ENCODE measurements at places on chromosomes 7 and 10.

DNA sequence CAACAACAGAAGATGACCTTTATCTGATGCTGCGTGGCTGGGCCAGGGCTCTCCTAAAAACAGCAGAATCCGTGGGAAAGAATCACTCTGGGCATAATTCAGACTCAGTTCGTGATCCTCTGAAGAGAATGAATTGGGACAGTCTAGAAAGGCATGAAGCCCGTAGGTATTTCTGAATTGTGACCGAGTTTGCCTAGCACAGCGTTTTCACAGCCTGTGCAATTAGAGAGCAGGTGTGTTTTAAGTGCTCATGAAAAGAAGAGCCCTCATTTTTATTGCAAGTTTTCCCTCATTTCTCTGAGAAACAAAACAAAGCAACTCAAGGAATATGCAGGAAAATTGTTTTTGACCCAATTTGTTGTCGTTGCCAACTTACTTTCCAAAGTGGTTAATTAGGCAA, 366.2 kb downstream of the WDR11 start:
- no peak for DNase-seq

DNA sequence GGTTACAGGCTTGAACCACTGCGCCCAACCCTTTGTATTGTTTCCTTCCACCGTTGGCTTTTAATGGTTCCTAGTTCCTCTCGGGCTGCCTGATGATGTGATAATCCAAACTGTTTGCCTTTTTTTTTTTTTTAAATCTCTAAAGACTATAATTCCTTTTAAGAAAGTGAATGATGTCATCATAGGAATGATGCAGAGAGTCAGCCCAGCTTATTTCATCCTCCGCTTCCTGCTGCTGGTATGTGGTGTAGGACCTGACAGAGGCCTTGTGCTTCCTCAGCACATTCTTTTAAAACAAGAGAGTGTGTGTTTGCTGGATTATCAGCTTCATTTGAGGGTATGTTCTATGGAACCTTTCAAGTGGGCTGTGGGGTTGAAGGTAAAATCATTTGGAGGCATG, 241.4 kb downstream of the LRMDA start:
- no peak for DNase-seq

- no peak for DNase-seq
Measured at GRCh38 chr10:107417446-107417845, 252.9 kb upstream of the SORCS1 start.

- DNase-seq = no peak
Measured at GRCh38 chr10:97034958-97035769, 150.6 kb downstream of the SLIT1 start.

DNA sequence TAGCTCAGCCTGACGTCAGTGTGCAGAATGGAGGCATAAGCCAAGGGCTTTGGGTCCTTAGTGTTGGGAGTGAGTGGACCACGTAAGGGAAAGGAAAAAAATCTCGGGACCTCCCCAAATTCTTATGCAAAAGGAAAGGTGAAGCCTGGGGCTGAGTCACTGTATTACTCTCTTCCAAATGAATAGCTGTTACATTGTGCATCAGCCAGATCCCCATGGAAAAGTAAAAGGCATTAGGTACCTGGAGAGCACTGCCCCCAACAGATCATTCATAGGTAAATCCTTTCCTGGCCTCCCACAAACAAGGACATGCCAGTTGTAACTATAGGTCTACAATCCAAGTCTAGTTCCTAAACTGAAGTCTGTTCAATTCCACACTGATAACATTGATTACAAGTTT, 170.5 kb downstream of the C1GALT1 start:
- peak; percentile 75 for DNase-seq

DNA sequence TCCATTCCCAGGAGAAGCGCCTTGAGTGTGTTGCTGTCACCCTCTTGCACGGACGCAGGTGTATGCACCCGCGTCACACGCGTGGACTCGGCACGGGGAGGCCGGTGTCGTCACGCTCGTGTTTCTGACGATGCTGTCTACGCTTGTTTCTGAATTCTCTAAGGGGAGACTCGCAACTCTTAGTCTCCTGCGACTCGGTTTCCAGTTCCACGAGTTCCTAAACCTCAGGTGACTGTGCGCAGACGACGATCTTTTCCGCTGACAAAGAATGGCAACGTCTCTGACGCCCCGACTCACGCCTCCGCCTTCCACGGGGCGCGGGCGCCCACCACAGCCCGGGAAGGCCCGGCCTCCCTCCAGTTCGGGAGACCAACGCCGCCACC, 579 bp downstream of the IDI1 start:
- DNase-seq = no peak

GRCh38 chr10:4677296-4678021, 148.5 kb upstream of the AKR1E2 start:
- no peak for DNase-seq

DNA sequence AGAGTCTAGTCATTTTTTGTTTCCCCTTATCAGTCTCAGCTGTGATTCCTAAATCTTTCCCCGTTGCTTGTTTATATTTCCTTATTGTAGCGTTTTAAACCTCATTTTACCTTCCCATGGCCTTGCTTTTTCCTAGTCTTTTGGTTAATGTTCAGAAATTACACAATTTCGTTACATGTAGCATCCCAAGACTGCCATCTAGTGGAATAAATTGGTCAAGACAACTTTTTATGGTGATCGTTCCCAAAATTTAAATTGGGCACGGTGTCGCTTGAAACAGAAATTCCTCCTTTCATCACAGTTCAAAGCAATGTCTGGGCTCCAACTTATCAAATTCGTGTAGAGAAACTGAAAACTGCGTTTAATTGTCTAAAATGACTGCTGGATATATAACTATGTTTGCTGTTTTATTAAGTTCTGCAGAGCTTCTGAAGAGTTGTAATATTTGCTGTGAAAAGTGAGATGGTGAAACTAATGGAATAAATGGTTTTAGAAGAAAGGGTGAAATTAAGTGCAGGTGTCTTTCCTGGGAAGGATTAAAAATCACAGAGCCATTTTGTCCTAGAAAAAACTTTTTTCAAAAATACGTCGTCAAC, 370.2 kb downstream of the PHF14 start:
- DNase-seq = no peak

DNA sequence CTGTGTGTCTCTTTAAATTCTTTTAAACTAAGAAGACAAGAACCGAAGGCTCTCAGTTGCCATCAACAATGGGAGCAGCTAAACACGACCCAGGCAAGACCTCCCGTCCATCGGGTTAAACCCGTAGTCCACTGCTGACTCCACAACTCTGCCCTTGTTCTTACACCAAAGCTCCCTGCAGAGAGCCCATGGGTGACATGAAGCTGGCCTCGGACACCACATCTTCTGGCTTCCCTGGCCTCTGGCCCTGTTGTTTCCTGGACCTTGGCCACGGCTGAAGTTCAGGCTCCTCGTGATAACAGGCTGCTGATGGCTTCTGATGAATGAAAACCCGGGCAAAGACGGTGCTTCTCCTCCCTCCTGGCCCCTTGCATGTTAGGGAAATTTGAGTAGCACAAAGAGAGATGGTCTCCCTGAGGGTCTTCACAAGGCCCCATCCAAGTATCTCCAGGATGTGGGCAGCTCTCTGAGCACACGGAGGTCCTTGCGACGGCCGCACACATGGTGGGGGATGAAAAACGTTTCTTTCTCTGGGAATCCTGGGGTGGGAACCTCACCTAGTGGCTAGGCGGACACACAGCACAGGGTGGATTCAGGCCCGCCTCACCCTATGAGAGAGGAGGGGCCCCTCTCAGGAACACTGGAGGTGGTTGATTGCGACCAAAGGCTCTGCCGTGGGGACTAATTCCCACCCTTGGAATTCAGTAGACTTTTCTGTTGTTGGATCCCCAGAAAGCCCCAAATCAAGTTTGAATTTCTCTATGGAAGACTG, 271.1 kb downstream of the ADARB2 start:
- DNase-seq = no peak

DNA sequence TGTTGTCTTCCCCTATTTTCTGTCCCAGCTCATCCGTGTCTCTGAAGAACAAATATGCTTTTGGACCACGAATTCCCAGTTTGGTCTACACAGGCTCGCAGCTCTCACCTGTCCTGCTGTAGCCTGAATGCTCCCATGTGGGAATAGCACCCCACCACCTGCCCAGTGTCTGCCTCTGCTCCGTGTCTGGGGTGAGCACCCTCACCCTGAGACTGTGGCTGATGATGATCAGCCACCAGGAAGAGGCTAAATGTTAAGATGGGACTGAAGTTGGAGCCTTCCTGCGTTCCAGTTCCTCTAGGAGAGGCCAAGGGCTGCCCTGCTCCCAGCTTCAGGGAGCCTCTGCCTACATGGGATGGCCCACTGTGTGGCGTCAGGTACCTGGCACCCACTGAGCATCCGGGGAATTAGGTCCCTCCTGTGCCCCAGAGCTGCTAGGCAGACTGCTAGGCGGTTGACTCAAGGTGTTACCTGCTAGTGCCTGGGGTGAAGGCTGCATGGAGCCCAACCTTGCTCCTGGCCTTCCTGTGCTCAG, 3.7 kb downstream of the PGAM2 start:
- no peak for DNase-seq

DNA sequence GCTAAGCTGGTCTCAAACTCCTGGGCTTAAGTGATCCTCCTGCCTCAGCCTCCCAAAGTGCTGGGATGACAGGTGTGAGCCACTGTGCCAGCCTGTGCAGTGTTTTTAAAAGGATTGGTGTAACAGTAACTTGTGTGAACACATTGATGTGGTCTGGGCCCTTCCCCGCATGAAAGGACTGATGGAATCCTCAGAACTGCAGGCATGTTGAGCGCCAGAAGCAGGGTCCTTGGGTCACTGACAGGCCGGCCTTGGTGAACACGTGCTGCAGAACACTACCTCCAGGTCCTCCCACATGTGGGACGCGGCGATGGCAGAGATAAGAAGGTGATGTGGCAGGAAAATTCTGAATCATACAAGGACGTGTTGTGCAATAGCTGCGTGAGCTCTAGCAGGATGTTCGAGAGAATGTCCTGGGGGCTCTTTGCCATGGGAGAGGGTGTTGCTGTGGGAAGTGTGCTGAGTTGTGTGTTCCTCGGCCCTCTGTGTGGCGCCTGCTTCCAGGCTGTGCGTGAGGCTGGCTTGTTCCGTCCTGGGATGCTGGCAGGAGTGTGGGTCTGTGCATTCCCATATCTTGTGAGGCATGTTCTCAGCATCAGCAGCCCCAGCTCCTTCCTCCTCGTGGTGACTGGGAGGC, 68.2 kb downstream of the DNAJB6 start:
- no peak for DNase-seq

DNA sequence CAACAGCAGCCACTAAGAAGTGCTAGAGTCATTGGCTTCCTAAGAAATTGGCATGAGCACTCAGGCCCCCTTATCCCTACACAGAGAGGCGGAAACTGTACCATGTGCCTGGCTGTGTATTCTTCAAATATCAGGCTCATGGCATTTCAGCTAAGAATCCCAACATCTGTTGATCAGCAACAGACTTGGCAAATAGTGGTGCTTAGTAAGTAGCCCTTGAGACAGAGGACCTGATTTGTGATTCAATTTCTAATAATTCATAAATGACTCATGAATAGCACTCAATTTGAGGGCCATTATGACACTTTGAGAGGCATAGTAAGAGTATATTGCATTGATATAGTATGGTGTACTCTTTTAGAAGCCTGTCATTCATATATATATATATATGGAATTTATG, 309.1 kb downstream of the LRMDA start:
- DNase-seq = no peak

DNA sequence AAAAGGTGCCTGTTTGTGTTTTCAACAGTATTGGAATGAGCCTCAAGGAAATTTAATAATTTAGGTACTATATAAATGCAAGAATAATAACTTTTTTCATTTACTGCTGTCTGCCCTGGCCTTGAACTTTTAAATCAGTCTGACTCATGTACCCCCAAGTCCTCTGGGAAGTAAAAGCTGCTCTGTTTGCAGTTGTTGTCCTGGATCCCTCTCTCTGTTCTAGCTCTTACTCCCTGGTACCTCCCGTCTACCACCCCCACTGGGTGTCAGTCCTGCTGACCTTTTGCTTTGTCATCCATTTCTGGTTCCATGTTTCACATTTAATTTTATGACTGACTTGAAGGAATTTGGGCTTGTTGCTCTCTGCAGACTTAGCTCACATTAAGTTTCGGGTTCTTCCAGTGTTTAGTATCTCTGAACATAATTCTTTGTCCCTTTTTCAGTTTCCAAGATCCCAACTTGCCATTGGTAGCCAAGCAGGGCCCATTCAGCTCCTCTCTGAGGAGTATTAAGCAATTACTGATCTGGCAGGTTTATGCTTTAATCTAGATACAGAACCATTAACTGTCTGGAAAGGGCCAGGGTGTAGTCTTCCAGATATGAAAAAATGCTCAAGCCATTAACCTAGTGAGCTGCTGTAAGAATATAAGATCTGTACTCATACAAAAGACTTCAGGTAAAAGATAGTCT, 208.7 kb upstream of the FAM3C start:
- no peak for DNase-seq

DNA sequence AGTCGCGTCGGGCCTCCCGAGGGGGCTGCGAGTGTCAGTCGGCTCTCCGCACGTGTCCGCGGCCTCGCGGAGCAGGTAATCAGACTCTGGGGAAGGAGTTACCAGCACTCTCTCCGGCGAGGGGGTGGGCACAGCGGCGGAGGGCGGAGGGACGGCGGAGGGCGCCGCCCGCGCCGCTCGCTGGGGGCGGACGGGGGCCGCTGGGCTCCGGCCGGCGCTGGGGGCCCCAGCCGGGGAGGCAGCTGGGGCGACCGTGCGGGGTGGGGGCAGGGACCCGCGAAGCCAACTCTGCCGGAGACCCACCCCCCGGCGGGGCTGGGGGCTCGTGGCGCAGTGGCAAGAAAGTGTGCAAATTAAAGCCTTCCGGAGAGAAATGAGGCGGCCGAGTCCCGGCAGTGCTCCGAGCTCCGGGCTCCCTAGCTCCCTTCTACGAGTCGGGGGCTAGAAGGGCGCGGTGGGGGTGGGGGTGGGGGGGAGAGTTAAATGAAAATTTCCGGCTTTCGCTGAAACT, at the start of gene CDK6:
Gene CDK6, minus strand, starts transcription at position 85 of the 511 bp plus-strand sequence. CDS start 3,250 bp downstream, outside the sequence.
- DNase-seq = peak; percentile 67

DNA sequence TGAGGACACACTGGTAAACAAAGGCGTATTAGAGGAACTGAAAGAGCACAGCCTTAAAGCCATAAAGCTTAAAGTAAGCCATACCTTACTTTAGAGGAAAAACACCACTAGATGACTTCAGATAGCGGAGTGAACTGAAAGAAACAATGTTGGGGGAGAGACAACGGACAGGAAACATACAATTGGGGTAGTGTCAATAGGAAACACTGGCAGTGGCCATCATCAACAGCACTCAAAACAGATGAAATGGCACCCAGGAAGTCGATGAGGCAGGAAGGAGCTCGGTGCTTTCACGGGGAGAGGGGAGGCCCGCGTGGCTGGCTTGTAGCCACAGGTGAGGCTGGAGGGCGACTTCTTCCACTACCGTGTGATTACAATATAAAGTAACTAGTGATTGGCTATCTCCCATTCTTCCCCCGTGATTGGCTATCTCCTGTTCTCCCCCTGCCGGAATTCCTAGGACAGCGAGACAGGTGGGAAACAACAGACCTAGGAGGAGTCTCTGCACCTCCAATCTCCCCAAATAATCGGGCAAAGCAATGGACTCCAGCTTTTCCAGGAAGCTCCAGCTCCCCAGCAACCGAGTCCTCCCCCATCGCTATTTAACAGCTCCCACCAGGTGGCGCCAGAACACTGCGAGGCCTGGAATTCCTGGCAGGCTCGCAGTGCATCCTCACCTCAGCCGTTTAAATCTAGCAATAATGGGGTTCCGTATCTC, 2.4 kb upstream of the TAS2R38 start:
- peak; percentile 90 for DNase-seq

GRCh38 chr10:53123311-53123710, 350.7 kb upstream of the MBL2 start:
- no peak for DNase-seq

All from H9 (cell line).